ENCODE measurements at places on chromosomes 13 and 19.

DNA sequence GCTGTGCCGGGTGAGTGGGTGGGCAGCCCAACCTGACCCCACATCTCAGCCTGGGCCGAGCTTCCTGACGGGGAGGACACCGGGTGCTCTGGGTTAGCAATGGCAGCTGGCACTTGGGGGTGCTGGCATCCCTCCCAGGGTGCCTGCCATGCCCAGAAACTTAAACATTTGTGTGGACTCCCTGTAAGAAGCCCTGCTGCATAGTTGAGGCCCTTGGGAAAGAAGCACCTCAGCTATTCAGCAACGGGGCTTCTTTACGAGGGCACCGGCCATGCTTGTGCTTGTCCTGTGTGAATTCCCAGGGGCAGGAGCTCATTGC, 33.8 kb upstream of the MEDAG start:
- no peak for DNase-seq

DNA sequence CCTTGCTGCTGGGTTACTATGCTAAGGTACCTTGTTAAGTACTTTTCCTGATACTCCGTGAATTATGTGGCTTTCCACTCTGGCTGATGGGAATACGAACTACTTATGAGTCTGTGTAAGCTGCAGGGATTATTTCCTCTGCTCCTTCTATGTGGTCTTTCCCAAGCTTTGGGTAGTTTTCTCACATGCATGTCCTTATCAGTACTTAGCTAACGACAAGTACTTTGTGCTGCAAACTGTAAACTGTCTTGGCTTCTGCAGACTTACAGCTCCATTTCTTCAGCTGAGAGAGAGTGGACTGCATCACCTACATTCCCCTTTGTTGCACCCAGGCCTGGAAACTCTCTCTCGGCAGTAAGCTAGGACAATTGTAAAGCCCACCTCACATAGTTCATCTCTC, 76.6 kb downstream of the FGF9 start:
- no peak for DNase-seq

GRCh38 chr13:59312776-59313175, 851.0 kb downstream of the DIAPH3 start:
- no peak for DNase-seq

- no peak for DNase-seq
These were observed 3.0 kb downstream of the PAK4 start for GRCh38 chr19:39128516-39129079.

DNA sequence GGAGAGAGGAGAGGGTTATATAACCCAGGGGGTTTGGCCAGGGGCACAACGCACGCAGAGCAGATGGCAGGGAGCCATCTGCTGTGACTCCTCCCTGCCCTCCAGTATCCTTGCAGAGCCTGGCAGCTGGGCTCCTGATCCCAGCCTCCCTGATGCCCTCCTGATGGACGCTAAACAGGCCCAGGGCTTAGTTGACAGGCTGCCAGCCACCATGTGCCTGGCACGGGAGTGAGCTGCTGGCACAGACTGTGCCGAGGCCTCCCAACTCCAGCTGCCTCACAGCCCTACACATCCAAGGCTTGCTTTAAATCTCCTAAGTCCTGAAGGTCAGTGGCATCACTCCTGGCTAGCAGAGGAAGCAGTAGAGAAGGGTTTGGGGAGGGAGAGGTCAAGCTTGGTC, 16.7 kb downstream of the SYDE1 start:
- DNase-seq: no peak

Measured in NCI-H2081 treated with DMSO at 0.1 percent for 48 hours (cell line).